Activated CD4-positive, CD25-positive, alpha-beta regulatory T cell (primary cell): ENCODE measurements at places on chromosomes 6 and 20.

GRCh38 chr6:106309766-106310373 is 15.7 kb downstream of the ATG5 start:
- no peak for DNase-seq

GRCh38 chr6:4814212-4814611 is 38.0 kb downstream of the CDYL start:
- no peak for DNase-seq

DNA sequence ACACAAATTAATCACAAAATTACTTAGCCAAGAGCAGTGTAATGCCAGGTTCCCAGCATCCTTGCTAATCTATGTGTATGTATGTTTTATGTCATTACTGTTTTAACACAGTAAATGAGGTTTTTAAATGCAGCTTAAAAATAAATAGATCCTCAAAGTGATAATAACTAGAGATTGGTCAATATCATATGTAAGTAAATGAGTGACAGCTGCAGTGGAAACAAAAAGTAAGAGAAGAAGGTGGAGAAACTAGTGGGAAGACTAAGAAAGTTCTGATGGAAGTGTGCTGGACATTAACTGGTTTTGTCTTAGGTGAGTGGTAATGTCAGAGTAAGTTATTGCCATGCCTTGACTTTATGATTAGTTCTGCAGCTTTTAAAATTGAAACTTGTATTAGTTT is 1.9 kb upstream of the GJB7 start:
- no peak for DNase-seq

GRCh38 chr6:155264693-155265320 is 994 bp downstream of the CLDN20 start:
- DNase-seq = no peak

- no peak for DNase-seq
Observed at GRCh38 chr20:32231245-32231644, 23.6 kb downstream of the POFUT1 start.

DNA sequence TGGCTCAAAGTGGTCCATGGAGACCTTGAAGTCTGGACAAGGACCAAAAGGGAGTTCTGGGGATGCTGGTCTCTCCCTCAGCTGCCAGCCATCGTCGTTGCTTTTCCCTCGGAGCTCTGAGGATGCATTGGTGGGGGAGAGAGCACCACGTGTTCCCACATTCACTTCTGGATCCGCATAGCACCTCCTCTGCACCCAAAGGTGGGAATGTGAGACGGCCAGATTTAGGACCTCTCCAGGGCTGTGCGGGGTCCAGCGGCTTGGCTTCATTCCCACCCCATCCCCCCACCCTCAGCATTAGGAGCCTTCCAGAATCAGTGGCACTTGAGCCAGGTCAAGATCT is 1.1 kb downstream of the EPB41L1 start:
- no peak for DNase-seq

- no peak for DNase-seq
Observed at GRCh38 chr6:54698974-54699373, 147.6 kb upstream of the FAM83B start.

GRCh38 chr6:39268171-39268570 is 38.9 kb upstream of the KCNK5 start:
- no peak for DNase-seq
